Calu3 (cell line): ENCODE measurements at places on chromosomes 1 and 21. TPM values are rescaled to one million over a fixed set of nuclear protein-coding genes. Genes with fewer than 3 reads are reported as not detected.

GRCh38 chr1:205450448-205450847 lies 5.4 kb downstream of the BLACAT1 start:
- peak; percentile 74 for DNase-seq

GRCh38 chr21:36185523-36185922 lies 28.9 kb downstream of the DOP1B start:
- no peak for DNase-seq

DNA sequence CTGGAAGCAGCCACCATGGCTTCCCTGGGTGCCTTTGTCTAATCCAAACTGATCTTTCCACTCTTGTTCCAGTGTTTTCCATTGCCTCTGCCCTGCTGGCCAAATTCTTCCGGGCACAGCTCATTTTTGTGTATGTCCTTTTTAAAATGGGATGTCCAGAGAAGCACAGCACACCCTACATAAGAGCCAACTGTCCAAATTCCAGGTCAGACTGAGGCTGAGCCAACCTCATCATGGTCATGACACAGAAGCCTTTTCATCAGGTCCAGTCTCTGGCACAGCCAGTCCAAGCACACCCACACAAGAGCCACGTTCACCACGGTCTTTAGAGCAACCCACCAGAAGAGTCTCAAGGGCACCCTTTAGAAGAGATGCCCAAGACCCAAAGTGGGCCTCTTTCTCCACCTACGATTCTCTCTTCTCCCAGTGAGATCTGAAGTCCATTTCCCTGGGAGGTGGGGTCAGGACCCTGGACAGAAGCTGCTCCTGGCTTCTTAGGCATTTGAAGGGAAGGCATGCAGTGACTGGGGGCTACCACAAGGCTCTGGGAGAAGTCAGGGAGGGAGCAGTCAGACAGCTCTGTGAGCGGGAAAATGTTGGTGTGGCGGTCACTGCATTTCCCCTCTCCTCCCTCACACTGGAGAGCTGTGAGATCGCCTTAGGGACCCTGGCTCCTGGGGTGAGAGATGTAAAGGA lies 53.2 kb downstream of the SYT2 start:
- DNase-seq = peak; percentile 42

GRCh38 chr1:243974451-243975292 lies 76.4 kb upstream of the ZBTB18 start:
- DNase-seq = no peak

GRCh38 chr1:115166531-115167091 lies 77.3 kb upstream of the TSPAN2 start:
- no peak for DNase-seq

- DNase-seq = no peak
Measured at GRCh38 chr1:1599030-1599934, 653 bp downstream of the FNDC10 start.

DNA sequence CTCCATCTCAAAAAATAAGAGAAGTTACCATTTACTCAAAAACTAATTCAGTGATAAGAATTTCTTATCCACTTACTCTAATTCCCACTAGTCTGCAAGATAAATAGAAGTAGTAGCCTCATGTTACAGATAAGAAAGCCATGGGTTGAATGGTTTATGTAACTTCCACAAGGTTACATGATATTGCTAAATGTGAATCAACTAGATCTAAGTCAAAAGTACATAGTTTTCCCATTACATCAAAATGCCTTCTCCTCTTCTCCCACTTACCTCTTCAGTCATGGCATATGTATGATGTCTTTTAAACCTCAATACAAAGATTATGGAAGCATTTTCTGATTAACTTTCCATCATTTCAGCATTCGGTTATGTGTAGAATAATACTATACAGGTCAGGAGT lies 108.5 kb downstream of the ASH1L start:
- no peak for DNase-seq

- no peak for DNase-seq
Measured at GRCh38 chr1:112866151-112866550, 89.8 kb downstream of the SLC16A1 start.

- no peak for DNase-seq
Measured at GRCh38 chr1:189027512-189027911, 1450.2 kb downstream of the BRINP3 start.

DNA sequence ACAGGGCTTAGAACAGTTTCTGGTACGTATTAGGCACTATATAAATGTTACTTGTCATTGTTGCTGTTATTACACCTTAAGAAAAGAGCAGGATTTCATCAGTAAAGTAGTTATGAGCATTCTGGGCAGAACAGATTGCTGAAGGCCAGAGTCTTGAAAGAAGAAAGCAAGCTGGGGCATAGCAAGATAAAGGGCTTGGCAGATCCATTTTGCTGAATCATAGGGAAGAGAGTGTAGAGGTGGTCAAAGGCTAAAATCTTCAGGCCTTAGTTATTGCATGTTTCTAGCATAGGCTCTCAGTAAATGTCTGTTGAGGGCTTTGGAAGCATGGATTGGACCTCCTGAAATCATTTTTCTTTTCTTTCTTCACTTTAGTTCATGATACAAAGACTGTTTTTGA lies 67.5 kb downstream of the PLA2G4A start:
- no peak for DNase-seq

DNA sequence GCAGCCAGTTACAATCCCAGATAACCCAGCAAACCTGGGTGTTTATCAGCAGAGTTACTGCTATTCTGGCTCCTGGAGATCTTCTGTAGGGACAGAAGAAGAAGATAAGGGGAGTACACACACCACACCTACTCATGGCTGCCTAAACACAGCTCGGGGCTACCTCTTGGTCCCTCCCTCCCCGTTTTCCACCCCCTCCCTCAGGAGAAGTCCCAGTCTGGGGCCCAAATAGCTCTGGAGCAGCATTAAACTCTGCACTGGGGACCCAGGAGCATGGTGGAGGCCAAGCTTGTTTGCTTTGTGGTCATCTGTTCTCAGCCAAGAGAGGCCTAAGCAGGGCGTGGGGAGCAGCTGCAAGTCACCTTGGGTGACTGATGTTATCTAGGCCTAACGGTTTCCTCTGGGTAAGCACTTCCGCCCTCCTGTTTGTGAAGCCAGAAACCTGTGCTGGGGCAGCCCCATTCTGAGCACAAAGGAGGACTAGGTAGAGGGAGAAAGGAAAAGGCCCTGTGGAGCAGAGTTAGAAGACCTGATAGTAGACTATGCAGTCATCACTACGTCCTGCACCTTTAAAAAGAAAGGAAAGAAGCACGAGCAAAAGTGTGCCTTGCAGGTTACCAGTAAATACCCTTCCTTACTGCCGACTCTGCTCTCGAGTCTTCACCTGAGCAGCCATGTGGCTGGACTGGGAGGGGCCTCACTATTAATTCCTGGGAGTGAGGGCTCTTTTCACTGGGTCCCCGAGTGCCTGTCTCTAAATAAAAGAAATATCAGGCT lies 2.0 kb upstream of the RCSD1 start:
- no peak for DNase-seq

GRCh38 chr1:226709953-226710352 lies 29.1 kb downstream of the ITPKB start:
- no peak for DNase-seq

DNA sequence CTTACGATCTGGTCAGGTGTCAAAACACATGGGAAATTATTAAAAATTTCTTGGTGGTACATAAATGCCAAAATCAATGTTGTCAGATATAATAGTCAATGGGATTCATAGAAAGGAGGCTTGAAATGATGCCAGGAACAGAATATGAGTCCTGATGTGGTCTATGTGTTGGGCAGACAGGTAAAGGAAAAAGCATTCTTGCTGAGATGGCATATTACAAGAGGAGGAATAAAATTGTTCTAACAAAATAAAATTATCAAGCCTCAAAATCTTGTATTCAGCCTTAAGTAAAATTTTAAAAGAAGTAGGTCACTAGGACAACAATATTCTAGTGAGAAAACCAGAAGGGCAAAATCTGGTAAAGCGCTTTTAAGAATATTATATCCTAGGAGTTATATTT lies 30.9 kb upstream of the EDEM3 start:
- no peak for DNase-seq

GRCh38 chr1:77927414-77927813 lies 39.0 kb downstream of the NEXN start:
- no peak for DNase-seq

DNA sequence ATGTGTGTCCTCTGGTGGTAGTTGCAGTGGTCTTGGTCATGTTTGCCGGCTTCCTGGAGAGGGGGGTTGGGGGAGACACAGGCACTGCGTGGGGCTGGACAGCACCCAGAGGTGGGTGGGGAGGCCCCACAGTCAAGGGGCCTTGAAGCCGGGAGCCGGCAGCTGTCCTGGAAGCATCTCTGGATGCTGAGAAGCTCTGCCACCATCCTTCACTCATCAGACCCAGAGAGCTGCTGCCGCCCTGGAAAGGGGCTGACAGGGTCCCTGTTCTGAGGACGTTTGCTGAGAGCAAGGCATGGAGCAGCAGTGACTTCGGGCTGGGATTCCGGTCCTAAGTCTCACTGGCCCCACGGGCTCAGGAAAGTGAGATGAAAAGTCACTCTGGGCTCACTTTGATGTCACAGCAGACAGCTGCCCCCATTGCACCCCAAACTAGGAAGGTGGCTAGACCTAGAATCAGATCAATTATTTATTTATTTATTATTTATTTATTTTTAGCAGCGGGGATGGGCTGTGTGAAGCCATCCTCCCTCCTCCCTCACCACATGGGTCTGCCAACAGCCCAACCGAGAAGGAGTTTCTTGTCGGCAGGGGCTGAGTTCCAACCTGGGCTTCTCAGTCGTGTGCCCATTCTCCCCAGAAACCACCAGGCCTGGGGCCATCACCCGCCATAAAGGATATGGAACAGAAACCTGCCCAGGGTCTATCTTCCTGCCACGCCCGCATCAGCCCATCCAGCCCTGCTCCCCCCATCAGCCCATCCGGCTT lies 547.4 kb downstream of the PTPRU start:
- no peak for DNase-seq

- no peak for DNase-seq
Measured at GRCh38 chr1:215872658-215873057, 305.6 kb downstream of the KCTD3 start.

- DNase-seq = no peak
Measured at GRCh38 chr1:46589529-46589928, 14.5 kb downstream of the MKNK1 start.

DNA sequence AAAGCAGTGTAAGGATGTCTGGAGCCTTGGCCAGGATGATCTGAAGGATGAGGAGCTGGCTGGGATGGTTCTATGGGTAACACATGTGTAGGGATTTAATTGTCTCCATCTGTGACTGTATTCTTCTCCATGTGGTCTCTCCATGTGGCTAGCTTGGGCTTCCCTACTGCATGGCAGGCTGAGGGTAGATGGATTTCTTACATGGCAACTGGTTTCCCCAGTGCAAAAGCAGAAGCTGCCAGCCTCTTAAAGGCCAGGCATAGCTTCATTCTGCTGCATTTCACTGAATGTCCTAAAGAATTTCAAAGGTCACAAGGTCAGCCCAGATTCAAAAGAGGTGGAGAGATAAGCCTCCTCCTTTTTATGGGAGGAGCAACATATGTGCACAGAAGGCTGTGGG lies 61.7 kb downstream of the XCL2 start:
- no peak for DNase-seq

DNA sequence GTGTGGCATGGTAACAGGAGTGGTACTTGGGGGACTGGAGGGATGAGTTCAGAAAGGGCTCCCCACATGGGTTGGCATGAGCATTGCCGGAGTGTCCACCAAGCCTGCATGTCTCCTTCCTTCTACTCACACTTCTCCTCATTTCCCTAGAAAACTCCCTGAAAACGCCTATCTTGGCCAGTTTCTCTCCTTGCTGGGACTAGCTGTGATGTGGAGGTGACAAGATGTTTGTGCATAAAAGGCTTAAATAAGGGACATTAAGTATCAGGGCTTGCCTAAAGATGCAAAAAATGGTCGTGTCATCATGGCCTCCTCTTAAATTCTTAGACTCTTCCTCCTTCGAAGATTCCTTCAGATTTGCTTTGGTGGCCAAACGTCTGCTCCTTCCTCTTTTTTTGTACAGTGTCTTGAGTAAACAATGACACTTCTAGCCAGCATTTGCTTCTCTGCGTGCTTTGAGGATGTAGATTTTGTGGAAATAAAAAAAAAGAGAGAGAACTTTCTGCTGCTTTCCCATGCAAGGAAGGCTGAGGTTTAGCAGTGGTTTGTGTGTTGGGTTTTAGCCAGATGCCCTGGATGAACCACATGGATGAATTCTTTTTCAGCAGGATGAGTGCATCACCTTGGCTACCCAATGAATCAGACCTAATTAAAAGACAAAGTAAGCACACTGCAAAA lies 239.1 kb upstream of the IRF2BP2 start:
- DNase-seq = no peak

DNA sequence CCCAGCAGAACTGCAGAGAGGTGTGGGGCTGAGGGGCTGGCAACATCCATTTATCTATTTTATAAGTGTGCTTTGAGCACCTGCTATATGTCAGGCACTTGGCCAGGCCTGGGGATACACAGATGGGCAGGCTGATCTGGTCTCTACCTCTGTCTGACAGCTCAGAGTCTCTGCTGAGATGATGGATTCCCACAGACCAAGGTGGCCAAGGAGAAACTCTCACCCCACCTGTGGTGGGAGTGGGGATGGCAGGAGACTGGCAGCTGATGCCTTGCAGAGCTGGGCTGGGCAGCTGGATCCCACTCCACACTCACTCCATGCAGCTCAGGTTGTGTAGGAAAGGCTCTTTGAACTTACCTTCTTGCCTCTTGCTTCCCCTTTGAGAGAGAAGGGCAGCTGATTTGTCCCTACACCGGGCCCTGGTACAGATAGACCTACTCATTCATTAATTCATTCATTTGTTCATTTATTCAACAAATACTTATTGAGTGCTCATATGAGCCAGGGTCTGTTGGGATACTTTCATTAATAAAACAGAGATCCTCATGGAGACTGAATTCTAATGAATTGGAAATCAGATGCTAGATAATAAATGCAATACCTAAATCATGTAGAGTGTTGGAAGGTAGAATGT lies 9.0 kb downstream of the ADORA1 start:
- peak; percentile 59 for DNase-seq

- DNase-seq = no peak
Measured at GRCh38 chr1:163201906-163202305, 810 bp downstream of the RGS5 start.

DNA sequence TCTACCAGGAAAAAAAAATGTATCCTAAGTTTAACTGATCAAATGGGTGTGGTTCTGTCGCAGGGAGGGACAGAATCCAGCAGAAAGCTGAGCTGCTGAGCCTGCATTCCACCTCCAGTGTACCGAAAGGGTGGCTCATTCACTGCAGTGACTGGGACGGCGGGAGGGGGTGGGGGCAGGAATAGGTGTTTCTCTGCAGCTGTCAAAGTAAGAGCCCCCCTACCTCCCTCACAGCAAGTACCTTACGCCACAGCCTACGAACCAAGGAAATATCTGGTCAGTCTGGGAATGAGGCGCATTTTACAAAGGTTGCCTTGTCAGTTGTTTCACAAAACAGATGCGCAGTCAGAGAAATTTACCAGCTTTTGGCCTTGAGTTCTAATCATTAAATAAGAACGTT lies 1.7 kb downstream of the S100B start:
- DNase-seq = peak; percentile 19

Gene ATP5PB
- 149 and 157 TPM in 2 replicates for total RNA-seq

Gene BCL2L15
- total RNA-seq = 13.0 and 16.8 TPM in 2 replicates

Gene XCL1
- not detected in 2 replicates for total RNA-seq

Gene DNAJC16
- 18.2 and 20.6 TPM in 2 replicates for total RNA-seq

Gene FMO5
- 0.61 and 1.0 TPM in 2 replicates for total RNA-seq

Gene ESPN
- 2.2 and 3.4 TPM in 2 replicates for total RNA-seq

Gene FCMR
- 0.86 and 1.1 TPM in 2 replicates for total RNA-seq

Gene SV2A
- 0.12 and 0.32 TPM in 2 replicates for total RNA-seq

Gene SH2D5
- total RNA-seq = 2.7 and 3.8 TPM in 2 replicates

Gene ORC1
- total RNA-seq = 15.5 and 17.2 TPM in 2 replicates

Gene TMEM200B
- 0.15 TPM in 1 of 2 replicates, not detected in the other for total RNA-seq

Gene CORT
- total RNA-seq = 0.73 TPM in 1 of 2 replicates, not detected in the other

Gene RBBP4
- 232 and 242 TPM in 2 replicates for total RNA-seq

Gene TMEM240
- 5.0 and 5.1 TPM in 2 replicates for total RNA-seq

Gene AKR7A3
- 1.7 and 2.2 TPM in 2 replicates for total RNA-seq

Gene CLCA4
- total RNA-seq = not detected in 2 replicates

Gene LAMC1
- total RNA-seq = 368 and 579 TPM in 2 replicates
